ENCODE measurements at places on chromosomes 11 and 22.

DNA sequence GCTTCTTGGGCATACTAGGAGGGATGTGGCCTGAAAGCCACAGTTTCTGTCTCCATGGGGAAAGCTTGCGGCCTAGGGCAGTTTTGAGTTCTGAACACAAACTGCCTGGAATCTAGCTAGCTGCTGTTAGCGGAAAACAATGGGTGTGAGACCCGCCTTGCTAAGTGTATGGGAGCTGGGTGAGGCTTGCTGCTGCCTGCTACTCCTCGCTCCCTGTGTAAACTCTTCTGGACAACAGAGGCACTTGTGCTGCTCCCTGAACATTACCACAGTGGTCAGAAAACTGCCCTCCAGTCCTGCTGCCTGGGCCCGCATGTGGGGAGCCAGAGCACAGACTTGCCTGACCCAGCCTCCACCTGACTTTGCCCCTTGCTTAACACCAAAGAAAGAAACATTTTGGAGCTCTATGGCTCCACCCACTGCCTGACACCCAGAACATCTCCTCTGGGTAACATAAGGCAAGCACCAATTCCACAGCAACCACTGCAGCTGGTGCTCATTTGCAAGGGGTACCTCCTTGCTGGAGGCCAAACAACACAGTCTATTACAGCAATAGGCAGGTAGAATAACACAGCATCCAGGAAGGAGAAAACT is 766.3 kb upstream of the RAG2 start:
- no peak for DNase-seq

- DNase-seq = no peak
These were observed 49.3 kb downstream of the PRSS23 start for GRCh38 chr11:86849679-86850078.

DNA sequence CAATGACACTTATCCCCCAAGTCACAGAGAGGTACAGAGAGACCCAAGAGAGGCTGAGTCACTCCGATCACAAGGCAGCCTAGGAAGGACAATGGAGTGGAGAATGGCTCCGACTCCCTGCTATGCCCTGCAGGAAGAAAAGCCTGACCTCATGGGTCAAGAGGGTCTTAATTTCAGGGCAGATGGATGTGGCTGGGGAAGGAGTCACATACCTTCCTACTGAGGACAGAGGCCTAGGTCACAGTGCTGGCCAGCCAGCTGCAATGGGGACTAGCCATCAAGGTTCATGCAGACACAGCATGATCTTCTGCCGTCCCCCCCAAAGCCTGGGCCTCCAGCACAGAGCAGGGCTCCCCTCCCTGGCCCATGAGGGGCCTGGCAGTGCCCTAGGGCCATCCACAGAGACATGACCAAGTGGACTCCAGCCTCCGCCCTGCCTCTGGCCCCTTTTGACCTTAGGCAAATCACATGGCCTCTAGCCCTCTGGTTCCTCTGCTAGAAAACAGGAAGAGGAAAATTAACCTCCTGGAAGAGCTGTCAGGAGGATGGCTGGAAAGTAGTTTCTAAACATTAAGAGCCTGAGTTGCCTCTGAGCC is 1.8 kb downstream of the ARRB1 start:
- peak; percentile 89 for DNase-seq

DNA sequence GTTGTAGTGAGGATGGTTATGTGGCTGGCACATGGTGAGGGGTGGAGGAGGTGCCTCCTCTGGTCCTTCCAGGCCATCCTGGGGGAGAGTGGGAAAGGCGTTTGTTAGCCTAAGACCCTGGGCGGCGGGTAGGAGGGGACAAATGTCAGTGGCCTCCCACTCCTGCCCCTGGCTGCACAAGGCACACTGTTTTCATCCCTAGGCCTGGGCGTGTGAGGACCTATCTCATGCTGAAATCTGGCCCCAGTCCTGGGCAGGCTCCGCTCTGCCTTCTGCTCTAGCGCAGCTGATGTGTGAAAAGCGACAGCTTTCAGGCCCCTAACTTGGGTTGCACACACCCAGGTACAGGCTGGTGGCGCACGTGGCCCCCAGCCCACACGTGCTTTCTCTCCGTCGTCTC is 32.1 kb downstream of the DAGLA start:
- no peak for DNase-seq

DNA sequence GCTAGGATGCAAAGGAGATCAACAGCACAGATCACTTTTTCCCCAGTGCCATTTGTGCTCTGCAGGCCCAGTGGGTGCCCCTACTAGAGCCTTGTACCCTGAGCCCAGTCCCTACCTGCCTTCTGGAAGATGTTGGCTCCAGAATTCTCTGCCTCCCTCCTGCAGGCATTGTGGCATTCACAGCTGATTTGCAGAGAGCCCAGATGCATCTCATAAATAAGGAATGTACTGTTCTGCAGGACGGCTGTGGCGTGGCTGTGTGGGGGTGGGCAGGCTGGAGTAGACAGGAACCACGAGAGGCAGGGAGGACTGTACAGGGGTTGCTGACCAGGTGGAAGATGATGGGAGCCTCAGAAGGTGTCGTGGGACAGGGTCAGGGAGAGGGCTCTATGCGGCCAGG is 11.2 kb upstream of the MIAT start:
- no peak for DNase-seq

DNA sequence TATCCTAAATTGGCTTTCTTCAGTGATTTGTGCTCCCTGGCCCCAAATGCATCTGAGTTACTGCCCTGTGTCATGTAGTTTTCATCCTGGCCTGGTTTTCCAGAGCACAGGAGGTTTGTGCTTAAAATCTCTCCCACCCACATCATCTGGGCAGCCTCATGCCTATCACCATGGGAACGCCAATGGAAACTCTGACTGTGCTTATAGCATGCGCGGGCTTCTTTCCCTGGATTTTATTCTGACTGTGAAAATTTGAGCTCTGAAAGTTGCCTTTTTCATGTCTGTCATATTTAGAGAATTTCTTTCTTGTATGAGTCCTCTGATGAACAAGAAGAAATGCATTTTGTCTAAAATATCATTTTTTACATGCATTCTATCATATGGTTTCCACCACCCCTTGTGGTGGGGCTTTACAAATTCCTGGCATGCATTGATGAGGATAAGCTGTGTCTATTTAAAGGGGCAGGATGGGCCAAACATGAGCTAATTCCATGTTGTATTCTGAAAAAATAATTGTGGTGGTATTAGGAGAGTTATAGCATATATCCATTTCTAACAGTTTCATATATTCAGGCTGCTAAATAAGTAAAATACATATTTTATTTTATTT is 55.1 kb downstream of the IRAG1 start:
- DNase-seq = no peak

GRCh38 chr11:60763692-60764369 is 7.2 kb downstream of the MS4A15 start:
- DNase-seq = no peak

DNA sequence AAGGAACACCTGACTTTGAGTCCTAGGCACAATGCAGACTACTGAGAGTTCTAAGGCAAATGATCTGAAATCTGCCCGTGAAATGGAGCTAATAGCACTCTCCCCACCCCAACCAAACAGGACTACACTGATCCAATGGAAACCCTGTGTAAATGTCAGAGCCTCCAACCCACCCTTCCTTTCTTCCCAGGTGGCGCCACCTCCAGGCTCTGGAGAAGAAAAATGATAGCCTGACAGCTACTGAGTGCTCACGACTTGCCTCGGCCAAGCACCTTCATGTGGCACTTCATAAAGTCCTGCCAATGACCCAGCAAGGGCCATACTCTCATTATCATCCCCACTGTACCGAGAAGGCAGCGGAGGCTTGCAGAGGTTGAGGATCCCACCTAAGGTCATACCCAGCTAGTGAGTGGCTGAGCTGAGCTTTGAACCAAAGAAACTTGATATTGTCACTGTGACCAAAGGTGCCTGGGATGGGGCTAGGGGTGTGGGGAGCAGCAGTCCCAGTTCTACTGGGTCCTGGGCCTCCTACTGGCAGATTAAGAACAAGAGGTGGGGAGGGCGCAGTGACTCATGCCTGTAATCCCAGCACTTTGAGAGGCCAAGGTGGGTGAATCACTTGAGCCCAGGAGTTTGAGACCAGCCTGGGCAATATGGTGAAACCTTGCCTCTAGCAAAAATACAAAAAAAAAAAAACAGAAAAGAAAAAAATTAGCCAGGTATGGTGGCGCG is 20.5 kb downstream of the TST start:
- no peak for DNase-seq

- DNase-seq = no peak
These were observed 66.5 kb upstream of the CLDN5 start for GRCh38 chr22:19590696-19591095.

- DNase-seq = no peak
These were observed 32.8 kb downstream of the C2CD3 start for GRCh38 chr11:74138021-74138420.

DNA sequence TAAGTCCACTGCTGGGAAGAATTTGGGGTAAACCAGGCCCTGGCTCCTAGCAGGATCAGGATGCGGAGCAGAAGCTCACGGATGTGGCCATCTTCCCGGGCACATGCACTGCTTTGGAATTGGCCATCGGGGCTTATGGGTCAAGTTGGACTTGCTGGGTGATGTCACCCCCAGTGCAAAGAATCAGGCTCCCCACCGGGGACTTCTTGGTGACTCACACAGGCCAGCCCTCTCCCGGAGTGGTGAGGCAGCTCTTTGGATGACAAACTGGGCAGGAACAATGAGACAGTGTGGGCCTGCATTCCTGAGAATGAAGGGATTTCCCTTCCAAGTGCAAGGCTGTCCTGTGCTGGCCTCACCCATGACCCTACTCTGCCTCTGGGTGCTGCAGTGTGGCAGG is 128.8 kb upstream of the ANO1 start:
- DNase-seq = no peak

- DNase-seq = no peak
These were observed 486 bp downstream of the PCNX3 start for GRCh38 chr11:65615950-65616574.

GRCh38 chr11:19351426-19351825 is 110.7 kb upstream of the E2F8 start:
- DNase-seq = no peak

GRCh38 chr22:50153056-50153755 is 17.3 kb upstream of the PANX2 start:
- DNase-seq = no peak

- no peak for DNase-seq
These were observed 335.7 kb upstream of the PLET1 start for GRCh38 chr11:112596324-112596723.

DNA sequence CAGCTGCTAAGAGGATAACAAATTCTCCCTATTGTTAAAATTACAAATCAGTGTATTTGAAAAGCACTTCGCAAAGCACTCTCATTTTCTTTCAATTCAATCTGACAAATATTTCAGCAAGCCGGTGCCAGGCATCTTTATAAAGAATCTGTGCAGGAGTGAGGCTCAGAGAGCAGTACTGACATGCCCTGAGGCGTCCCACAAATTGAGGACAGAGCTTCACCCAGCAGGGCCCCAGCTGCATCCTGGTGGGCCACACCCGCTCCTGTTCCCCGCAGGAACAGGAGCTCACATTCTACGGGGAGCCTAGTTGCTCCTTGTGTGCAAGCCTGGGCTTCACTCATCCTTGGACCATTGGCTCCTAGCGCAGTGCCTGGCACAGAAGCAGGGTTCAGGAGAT is 60.9 kb upstream of the EIF3D start:
- no peak for DNase-seq

GRCh38 chr11:33819278-33820035 is 45.1 kb upstream of the FBXO3 start:
- DNase-seq = peak; percentile 49

DNA sequence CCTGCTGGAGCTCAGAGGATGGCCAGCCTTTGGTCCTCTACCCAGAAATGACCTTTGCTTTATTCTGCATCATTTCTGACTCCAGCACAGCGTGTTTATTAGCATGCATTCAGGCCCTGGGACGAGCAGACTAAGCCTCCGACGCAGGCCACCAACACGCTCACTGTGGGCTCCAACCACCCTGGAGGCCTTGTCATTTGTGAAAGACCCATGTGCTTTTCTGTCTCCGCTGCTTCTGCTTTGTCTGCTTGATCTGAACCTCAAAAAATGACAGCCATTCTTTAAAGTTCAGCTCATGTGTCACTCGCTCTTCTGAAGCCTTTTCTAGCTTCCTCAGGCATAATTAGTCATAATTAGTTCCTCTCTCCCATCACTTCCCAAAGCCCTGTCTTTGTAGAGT is 109.1 kb upstream of the TIMP3 start:
- peak; percentile 73 for DNase-seq

GRCh38 chr11:120834686-120835210 is 189.2 kb upstream of the TBCEL start:
- no peak for DNase-seq

DNA sequence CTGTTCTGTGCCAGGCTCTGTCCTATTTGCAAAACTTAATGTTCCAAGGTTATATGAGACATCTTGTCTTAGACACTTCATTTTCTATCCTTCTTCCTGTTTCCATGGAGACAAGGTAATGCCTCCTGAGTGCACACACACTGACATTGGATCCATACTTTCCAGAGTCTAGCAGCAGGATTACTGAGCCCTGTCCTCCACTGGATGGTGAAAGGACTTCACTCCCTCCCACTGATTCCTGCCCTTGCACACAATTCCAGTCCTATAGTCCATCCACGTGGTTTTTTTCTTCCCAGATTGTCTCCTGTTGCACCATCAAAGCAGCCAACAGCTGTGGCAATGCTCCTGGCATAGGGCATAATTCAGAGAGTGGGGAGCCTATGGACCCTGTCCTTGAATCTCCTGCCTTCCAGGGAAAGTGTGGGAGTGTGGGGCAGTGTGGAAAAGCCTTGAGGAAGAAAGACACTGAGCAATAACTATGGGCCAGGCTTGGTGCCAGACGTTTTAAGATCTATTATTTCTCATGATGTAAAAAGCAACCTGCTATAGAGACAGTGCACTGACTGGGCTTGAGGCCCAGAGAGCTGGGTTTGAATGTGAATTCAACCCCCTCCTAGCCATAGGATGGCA is 31.3 kb downstream of the SERPINH1 start:
- no peak for DNase-seq

DNA sequence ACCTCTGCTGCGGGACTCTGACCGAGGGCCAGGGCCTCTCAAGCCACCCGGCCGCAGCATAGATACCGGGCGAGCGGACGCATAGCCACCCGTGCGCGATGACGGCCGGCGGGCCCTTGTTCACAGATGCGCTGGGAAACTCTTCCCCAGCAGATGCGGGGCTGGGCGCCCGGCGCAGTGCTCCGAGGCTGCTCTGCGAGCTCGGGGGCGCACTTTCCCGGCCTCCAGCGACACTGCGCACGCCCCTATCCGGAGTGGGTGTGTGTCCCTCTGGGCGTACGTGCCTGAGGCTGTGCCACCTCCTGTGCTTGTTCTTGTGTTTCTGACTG is 104.7 kb upstream of the E2F8 start:
- no peak for DNase-seq
